Gastrocnemius medialis (tissue), 4 donors: ENCODE measurements at places on chromosomes 4 and X. TPM values are rescaled to one million over a fixed set of nuclear protein-coding genes. Genes with fewer than 3 reads are reported as not detected.

- DNase-seq, result peak; percentile 14
- H3K4me1 ChIP-seq, result peaks cover 8% of the 10 kb centered on the region
- H3K27ac ChIP-seq, result peak overlapping the region; percentile 63
- H3K27me3 ChIP-seq, result no peaks in the 10 kb centered on the region
These were observed 150.1 kb downstream of the DHX15 start for GRCh38 chr4:24434241-24434640.

DNA sequence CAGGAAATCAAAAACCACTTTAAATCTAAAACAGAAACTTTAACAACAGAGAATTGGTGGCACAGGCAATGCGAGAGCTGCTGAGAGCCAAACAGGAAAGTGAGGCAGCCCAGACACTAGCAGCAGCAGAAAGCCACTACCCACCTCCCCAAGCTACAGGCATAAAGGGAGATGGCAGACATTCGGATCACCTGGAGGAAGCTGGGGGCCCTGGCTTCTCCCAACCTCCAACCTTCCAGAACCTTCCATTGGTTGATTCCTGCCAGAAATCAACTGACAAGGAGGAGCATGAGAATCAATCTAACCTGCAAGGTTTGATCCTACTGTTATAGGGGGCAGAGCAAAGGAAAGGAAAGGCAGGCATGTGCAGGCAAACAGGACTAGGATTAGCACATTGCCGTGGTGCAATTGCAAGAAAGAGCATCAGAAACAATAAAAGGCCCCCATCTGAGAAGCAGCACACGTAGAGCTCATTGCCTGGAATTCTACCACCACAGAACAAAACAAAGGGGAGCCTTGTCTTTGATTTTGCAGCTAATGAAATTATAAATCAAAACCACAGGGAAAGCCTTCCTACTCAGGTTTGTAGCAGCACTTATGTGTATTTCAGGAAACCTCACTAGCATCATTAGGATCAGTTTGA is 427.3 kb upstream of the RASGEF1B start:
- no peak overlapping the region for H3K4me3 ChIP-seq
- no peaks in the 10 kb centered on the region for H3K36me3 ChIP-seq
- no peaks in the 10 kb centered on the region for H3K27me3 ChIP-seq
- no peak overlapping the region for H3K27ac ChIP-seq
- H3K4me1 ChIP-seq, result no peaks in the 10 kb centered on the region
- DNase-seq, result no peak

DNA sequence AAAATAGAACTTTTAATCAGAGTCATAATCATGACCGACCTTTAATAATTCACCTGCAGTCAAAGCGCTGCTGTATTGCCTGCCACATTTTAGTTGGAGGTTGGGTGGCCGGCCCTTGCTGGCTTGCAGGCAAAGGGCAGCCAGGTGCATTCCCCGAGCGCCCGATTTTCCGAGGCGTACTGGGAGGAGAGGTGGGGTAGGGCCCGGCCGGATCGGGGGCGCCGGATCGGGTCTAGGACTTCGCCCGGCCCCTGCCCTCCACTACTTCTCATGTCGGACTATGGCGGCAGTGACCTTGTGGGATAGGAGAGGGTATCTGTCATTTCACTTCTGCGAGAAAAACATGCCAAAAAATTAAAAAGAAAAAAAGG is 2.5 kb upstream of the RS1 start:
- H3K4me1 ChIP-seq, result peaks cover 4% of the 10 kb centered on the region
- no peaks in the 10 kb centered on the region for H3K36me3 ChIP-seq
- peak overlapping the region; percentile 82 for H3K27ac ChIP-seq
- no peaks in the 10 kb centered on the region for H3K27me3 ChIP-seq

SRPK3 gene
- 39.9 TPM for total RNA-seq

- H3K27me3 ChIP-seq, result no peaks in the 10 kb centered on the region
- no peak for DNase-seq
- H3K4me3 ChIP-seq, result no peak overlapping the region
- H3K36me3 ChIP-seq, result no peaks in the 10 kb centered on the region
- H3K27ac ChIP-seq, result no peak overlapping the region
These were observed 24.3 kb upstream of the NDNF start for GRCh38 chr4:121096629-121097028.

DNA sequence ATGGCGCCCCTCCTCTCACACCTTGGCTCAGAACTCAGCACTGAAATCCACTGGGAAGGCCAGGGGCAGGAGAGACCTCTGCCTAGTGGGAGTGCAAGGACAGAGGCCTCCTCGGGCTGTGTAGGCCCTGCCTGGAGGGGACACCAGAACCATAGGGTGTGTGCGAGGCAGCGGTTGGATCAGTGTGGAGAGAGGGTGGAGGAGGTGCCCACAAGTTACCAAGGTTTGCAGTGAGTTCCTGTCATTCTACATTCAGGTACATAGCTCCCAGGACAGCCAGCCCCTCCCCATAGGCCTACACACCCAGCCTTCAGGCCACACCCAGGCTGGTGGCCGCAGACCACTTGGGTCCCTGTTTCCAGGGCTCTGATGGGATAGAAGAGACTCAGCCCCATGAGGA is 19.2 kb upstream of the SPON2 start:
- no peak for DNase-seq
- H3K27me3 ChIP-seq, result no peaks in the 10 kb centered on the region
- peaks cover 23% of the 10 kb centered on the region for H3K4me1 ChIP-seq
- H3K4me3 ChIP-seq, result no peak overlapping the region
- peak overlapping the region; percentile 80 for H3K27ac ChIP-seq

SLC10A4 gene
- 0.33 TPM for total RNA-seq

- no peak for DNase-seq
- H3K36me3 ChIP-seq, result no peaks in the 10 kb centered on the region
- no peak overlapping the region for H3K27ac ChIP-seq
- no peak overlapping the region for H3K4me3 ChIP-seq
These were observed 13.7 kb downstream of the RASSF6 start for GRCh38 chr4:73606465-73606974.

PRRG3 gene
- 0.39 TPM for total RNA-seq

- H3K27ac ChIP-seq, result no peak overlapping the region
- H3K36me3 ChIP-seq, result peaks cover 67% of the 10 kb centered on the region
- H3K4me1 ChIP-seq, result peaks cover 5% of the 10 kb centered on the region
- H3K27me3 ChIP-seq, result no peaks in the 10 kb centered on the region
These were observed 22.5 kb upstream of the MSANTD1 start for GRCh38 chr4:3226467-3226866.

DNA sequence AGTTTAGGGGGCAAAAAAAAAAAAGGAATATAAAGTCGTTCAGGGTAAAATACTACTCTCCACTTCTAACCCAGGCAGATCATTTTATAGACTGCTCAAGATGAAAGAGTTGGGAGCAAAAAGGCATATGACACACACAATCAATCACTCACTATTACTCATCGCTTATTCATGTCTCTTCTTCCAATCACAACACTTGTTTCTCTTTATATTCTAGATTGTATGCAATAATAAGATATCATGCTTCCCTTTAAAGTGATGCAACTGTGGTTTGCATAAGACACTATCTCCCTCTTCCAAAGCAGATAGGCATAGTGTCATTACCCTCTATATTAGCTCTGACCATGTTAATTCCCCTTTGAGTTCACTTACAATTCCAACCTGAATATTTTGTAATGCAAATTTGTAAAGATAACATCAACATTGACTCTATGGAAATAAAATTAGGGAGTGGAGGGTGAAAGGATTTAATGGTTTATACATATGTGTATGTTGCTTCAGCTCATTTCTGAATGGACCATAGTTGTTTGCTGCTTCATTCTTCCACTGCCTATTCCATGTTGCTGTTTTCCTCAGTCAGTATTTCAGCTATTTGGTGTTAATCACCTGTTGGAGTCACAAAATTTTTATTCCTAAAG is 154.9 kb upstream of the EPHA5 start:
- H3K4me3 ChIP-seq, result no peak overlapping the region
- H3K27me3 ChIP-seq, result no peaks in the 10 kb centered on the region
- no peaks in the 10 kb centered on the region for H3K36me3 ChIP-seq
- no peaks in the 10 kb centered on the region for H3K4me1 ChIP-seq
- DNase-seq, result no peak

- H3K27ac ChIP-seq, result no peak overlapping the region
- no peak overlapping the region for H3K4me3 ChIP-seq
- H3K4me1 ChIP-seq, result no peaks in the 10 kb centered on the region
- no peak for DNase-seq
- H3K27me3 ChIP-seq, result no peaks in the 10 kb centered on the region
These were observed 35.8 kb downstream of the STOX2 start for GRCh38 chr4:183940864-183941263.

- H3K4me1 ChIP-seq, result peaks cover 10% of the 10 kb centered on the region
- peaks cover 37% of the 10 kb centered on the region for H3K27me3 ChIP-seq
- peak overlapping the region; percentile 31 for H3K4me3 ChIP-seq
- no peak for DNase-seq
These were observed 905 bp downstream of the NSUN7 start for GRCh38 chr4:40750461-40751258.

- no peak for DNase-seq
- no peak overlapping the region for H3K4me3 ChIP-seq
- H3K4me1 ChIP-seq, result peaks cover 5% of the 10 kb centered on the region
- H3K27ac ChIP-seq, result peak overlapping the region; percentile 25
- H3K36me3 ChIP-seq, result no peaks in the 10 kb centered on the region
These were observed 5.1 kb upstream of the MYOZ2 start for GRCh38 chr4:119130365-119131065.

GASK1B gene
- 6.1 TPM for total RNA-seq

TMEM271 gene
- not detected for total RNA-seq

GRCh38 chr4:124121461-124121971 is 591.0 kb downstream of the ANKRD50 start:
- H3K27me3 ChIP-seq, result no peaks in the 10 kb centered on the region
- no peaks in the 10 kb centered on the region for H3K36me3 ChIP-seq

SEC24D gene
- total RNA-seq, result 8.9 TPM

GAGE12H gene
- not detected for total RNA-seq

GRCh38 chrX:10047631-10048030 is 80.5 kb downstream of the CLDN34 start:
- H3K27ac ChIP-seq, result no peak overlapping the region
- peaks cover 33% of the 10 kb centered on the region for H3K4me1 ChIP-seq
- no peaks in the 10 kb centered on the region for H3K27me3 ChIP-seq
- no peak for DNase-seq
- no peaks in the 10 kb centered on the region for H3K36me3 ChIP-seq
- H3K4me3 ChIP-seq, result no peak overlapping the region

- H3K4me3 ChIP-seq, result no peak overlapping the region
- no peak for DNase-seq
These were observed 25.1 kb downstream of the TAB3 start for GRCh38 chrX:30863974-30864373.

GPR143 gene
- total RNA-seq, result not detected

GRCh38 chrX:46796574-46797191 is 37.8 kb upstream of the SLC9A7 start:
- H3K36me3 ChIP-seq, result no peaks in the 10 kb centered on the region
- no peaks in the 10 kb centered on the region for H3K4me1 ChIP-seq
- H3K27me3 ChIP-seq, result no peaks in the 10 kb centered on the region
- peak; percentile 28 for DNase-seq
- no peak overlapping the region for H3K4me3 ChIP-seq
- no peak overlapping the region for H3K27ac ChIP-seq

DNA sequence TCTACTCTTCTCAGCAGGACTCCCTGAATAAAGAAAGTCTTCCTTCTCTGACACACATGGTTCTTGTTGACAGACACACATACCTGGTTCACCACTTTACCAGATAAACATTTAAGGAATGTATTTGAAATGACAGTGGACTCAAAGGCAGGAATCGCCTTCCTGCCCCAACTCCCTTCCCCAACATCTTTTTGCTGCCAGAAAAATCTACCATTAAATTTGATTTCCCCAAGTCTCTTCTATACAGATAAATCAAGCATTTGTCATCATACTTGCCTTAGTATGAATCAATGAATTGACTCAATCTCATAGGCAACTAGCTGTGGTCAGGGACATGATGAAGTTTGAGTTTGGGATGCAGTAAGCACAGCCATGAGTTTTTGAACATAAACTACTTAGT is 23.3 kb upstream of the ANXA5 start:
- H3K4me3 ChIP-seq, result no peak overlapping the region
- no peak overlapping the region for H3K27ac ChIP-seq
- no peaks in the 10 kb centered on the region for H3K4me1 ChIP-seq
- no peak for DNase-seq
- H3K36me3 ChIP-seq, result no peaks in the 10 kb centered on the region

CT45A1 gene
- total RNA-seq, result not detected

FGG gene
- total RNA-seq, result not detected

GRCh38 chr4:23207059-23207458 is 514.3 kb downstream of the GBA3 start:
- H3K27me3 ChIP-seq, result no peaks in the 10 kb centered on the region
- H3K4me1 ChIP-seq, result no peaks in the 10 kb centered on the region
- no peak for DNase-seq
- no peaks in the 10 kb centered on the region for H3K36me3 ChIP-seq
- H3K27ac ChIP-seq, result no peak overlapping the region

- H3K27me3 ChIP-seq, result no peaks in the 10 kb centered on the region
- peaks cover 45% of the 10 kb centered on the region for H3K4me1 ChIP-seq
- DNase-seq, result no peak
- no peaks in the 10 kb centered on the region for H3K36me3 ChIP-seq
- H3K27ac ChIP-seq, result peak overlapping the region; percentile 78
These were observed 25.3 kb downstream of the HOPX start for GRCh38 chr4:56655627-56656345.

DNA sequence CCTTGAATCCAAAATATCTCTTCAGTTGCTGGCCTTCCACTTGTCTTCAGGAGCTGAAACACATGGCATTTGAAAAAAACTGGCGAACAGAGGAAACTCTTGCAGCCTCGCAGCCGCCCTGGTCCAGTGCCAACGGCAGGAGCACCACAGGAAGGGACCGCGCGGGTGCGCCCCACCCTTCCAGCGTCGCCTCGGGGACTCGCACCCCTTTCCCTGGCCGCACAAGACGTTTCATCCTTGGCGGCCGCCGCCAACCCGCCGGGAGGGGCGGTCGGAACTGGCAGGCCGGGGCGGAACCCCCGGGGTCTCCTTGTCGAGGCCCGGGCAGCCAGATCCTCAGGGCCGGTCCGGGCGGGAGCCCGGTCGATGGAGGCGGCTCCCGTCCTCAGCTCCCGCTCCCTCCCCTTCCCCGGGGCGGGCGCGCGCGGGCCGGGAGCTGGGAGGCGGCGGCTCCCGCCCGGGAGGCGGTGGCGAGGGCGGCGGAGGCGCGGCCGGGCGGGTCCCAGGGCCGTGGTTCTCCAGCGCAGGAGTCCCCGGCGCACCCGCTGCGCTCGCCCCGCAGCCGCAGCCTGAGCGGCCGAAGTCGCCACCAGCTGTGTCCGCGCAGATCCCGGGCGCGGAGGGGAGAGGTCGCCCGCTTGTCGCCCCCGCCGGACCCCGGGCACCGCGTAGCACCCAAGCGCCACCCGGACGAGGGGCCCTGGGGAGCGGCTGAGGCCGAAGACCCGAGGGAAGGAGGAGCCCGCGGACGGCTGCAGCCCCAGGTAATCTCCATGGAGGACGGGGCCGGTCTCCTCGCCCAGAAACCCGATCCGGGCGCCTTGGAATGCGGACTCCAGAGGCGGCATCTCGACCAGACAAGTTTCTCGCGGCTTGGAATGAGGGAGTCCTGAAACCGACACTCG is 886 bp upstream of the NDST3 start:
- H3K4me1 ChIP-seq, result no peaks in the 10 kb centered on the region
- DNase-seq, result no peak
- peaks cover 41% of the 10 kb centered on the region for H3K27me3 ChIP-seq
- H3K27ac ChIP-seq, result no peak overlapping the region

EDA2R gene
- total RNA-seq, result 0.09 TPM

LANCL3 gene
- total RNA-seq, result 0.25 TPM

P2RY10 gene
- total RNA-seq, result not detected

ENOPH1 gene
- total RNA-seq, result 14.6 TPM

- H3K4me3 ChIP-seq, result no peak overlapping the region
- DNase-seq, result no peak
- no peaks in the 10 kb centered on the region for H3K36me3 ChIP-seq
- H3K4me1 ChIP-seq, result no peaks in the 10 kb centered on the region
- no peaks in the 10 kb centered on the region for H3K27me3 ChIP-seq
These were observed 6.6 kb upstream of the HPGDS start for GRCh38 chr4:94349193-94349592.

USP51 gene
- total RNA-seq, result 1.2 TPM
